ENCODE measurements at places on chromosomes 1 and 21. TPM values are rescaled to one million over a fixed set of nuclear protein-coding genes. Genes with fewer than 3 reads are reported as not detected.

Gene EPHB2
- total RNA-seq: 22.6 TPM

DNA sequence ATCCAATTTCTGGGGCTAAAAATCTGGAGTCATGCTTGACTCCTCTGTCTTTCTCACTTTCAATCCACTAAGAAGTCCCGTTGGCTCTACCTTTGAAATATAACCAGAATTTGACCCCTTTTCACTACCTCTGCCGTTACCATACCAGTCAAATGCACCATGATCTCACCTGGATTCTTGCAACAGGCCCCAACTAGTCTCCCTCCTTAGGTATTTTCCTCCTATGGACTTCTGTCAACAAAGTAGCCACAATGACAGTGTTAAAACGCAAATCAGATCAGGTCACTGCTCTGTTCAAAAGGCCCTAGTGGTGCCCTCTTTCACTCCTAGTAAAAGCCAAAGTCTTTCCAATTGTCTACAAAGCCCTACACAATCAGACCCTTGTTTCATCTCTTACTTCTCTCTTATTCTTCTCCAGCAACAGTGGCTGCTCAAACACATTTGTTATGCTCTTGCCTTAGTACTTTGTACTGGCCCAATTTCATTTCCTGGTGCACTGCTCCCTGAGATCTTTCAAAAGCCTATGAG lies 35.7 kb upstream of the AGL start:
- no peak for DNase-seq

Gene OR2T29
- not detected for total RNA-seq

DNA sequence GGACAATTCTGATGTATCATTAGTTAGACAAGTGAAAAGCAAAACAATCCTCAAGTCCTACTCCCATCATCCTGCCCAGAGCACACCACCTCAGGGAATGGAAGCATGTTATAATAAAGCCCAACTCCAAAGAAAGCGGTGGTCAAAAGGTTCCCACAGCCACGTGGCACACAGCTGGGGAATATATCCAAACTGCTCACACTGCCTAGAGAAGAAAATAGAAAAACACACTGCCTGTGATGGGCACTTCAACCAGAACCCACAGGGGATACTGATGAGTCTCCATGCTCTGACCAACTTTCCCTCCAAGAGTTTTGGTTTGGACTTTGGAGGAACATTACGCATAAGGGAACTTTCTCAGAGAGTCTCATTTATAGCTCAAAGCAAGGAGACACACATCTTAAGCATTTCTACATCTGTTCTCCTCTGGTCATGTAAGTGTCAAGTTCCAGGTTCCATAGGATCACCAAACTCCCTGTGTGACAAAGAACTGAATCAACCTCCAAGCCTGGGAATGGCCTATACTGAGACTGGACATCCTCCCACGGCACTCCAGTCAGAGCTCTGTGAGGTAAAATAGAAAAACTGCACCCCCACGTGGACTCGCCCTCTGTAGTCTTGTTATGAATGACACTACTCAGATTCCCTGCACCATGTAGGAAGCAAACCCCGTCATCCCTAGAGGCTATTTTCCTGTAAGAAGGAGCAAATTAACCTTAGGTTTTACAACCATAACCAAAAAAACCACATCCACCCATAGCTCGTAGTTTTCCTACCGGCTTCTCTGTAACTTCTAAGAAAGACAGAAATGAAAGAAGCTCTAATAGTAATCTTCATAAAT lies 12.2 kb downstream of the DSTYK start:
- DNase-seq: no peak

Gene ANP32E
- 40.6 TPM for total RNA-seq
